Psoas muscle (tissue), 8 donors: ENCODE measurements at places on chromosomes 4 and X. TPM values are rescaled to one million over a fixed set of nuclear protein-coding genes. Genes with fewer than 3 reads are reported as not detected.

SH2D1A gene
- 0.45 TPM for total RNA-seq

- DNase-seq = no peak
Observed at GRCh38 chr4:105633241-105633640, 75.2 kb downstream of the INTS12 start.

DNA sequence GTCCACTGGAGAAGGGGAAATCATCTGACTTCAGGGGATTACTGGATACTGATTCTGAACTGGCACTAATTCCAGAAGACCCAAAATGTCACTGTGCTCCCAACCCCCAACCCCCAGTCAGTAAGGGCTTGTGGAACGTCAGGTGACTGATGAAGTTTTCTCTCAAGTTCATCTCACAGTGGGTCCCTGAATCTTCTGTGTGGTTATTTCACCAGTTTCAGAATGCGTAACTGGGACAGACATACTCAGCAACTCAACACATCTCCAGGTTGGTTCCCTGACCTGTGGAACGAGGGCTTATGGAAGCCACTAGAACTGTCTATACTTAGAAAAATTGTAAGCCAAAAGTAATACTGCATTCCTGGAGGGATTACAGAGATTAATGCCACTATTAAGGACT lies 45.3 kb downstream of the DDX60L start:
- no peak for DNase-seq

DNA sequence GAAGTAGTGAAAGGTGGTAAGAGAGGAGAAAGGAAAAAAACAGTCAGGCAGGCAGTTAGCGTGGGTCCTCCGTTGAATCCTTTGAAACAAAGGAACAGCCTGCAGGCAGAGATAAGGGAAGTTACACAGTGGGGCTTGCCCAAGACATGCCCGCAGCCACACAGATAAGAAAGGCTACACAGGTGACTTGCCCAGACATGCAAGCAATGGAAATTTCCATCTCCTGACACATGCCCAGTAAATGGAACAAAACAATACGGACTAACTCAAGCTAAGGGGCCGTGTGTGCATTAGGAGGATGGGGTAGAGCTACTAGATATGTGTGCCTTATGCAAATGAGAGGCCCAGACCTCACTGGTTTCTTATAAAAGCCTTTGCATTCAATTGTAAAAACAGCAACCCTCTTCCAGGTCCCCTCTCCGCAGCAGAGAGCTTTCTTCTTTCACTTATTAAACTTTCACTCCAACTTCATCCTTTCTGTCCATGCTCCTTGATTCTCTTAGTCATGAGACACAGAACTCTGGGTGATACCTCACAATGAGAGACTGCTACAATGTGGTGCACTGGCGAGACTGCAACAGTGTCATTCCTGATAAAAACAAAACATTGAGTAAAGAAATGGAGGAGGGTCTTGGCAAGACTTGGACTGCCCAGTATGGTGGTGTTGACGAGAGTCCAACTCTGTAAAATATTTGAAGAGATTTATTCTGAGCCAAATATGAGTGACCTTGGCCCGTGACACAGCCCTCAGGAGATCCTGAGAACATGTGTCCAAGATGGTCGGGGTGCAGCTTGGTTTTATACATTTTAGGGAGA lies 997.4 kb upstream of the PRKX start:
- DNase-seq = no peak

CACNA1F gene
- total RNA-seq = not detected

- DNase-seq = no peak
Observed at GRCh38 chrX:110132450-110133114, 129.7 kb downstream of the TMEM164 start.

DNA sequence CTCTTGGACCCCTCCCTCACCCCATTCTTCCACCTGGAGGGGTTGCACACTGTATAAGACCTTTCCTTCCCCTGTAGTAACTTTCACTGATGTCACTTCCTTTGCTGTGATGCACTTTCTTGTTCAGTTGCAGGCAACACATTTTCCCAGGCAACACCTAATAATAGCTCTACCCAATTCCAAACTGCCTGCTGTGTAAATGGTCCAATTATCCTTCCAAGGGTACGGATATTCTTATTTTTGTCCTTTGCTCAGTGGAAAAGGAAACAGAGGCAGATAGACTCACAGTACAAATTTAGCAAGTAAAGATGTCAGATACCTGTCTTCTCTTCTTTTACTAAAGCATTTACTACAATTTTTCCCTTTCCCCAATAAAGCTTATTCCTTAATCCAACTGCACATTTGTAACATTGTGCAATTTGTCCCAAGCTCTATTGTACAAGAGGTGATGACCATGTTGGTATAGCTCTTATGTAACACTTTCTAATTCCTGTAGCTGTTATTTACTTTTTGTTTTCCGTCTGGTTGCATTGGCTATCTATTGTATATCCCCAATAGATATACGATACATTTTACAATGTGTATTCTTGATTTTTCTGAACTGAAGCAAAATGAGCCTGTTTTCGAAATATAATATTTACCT lies 69.1 kb upstream of the NPFFR2 start:
- no peak for DNase-seq

SLC9B1 gene
- total RNA-seq = not detected

GRCh38 chrX:39752815-39753214 lies 344.9 kb downstream of the BCOR start:
- no peak for DNase-seq
